ENCODE measurements at places on chromosomes 11 and 22.

GRCh38 chr22:49823289-49824045 lies 4.2 kb downstream of the BRD1 start:
- no peak for DNase-seq

DNA sequence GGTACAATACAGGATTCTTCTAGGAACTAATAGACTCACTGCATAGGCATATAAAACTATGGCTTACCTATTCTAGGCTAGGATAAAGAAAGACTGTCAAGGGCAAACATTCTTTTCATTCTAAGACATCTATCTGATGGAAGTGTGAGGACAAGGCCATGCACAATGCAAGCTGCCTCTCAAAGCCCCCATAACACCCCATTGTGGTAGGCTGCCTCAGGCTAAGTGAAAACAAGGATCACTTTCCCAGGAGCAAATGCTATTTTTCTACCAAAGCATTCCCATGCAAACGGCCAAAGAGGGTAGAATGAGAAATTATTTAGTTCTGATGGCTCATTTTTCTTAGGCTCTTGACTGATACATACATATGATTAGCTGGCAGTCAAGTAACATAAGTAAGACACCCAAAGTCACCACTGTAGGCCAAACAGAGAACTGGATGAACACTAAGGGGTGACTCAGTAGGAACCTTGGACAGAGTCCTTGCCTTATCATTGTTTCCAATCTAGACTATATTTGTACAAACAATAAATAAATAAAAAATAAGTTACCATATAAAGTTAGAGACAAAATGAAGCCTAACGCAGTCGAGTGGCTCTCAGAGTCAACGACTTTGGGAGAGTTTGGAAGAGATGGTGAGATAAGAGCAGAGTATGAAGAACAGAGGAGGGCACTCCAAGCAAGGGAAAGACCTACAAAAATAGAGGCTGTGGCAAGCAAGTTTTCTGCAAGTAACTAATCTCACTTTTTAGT lies 303.6 kb downstream of the SBF2 start:
- no peak for DNase-seq

DNA sequence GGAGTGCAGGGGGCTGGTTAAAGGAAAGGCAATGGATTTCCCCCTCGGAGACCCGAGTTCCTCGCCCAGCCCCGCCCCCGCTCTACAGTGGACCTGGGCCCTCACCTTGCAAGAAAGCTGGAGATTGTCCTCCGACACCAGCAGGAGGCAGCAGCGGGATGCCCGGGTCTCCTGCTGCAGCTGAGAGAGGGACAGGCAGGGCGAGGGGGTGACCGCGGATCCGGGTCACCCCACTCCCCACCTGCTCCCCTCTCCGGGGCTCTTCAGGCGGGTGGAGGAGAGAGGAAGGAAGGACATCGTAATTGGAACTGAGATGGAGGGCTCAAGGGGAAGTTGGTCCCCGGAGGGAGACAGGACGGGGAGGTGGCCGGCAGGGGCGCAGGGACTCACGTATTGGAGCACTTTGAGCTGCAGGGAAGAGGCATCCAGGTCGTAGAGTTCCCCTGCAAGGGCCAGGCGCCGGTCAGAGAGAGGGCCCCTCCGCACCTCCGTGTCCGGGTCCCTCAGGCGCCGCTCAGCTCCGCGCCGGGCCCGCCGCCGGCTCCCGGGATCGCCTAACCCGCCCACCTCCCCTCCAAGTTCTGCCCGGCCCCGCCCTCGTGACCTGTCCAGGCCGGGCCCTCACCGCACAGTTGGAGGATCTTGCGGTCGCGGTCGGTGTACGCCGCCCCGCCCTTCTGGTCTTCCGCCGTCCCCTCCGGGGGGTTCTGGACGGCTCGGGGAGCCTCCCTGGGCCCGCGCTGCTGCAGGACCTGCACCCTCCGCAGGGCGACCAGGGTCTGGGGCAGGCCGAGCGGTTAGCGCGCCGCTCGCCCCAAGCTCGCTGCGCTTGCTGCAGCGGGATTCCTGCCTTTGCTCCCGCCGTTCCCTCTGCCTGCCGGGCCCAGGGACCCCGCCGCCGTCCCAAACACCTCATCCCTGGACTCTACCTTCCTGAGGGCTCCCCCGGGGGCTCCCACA lies 84.1 kb downstream of the PDE2A start:
- DNase-seq, result no peak

GRCh38 chr11:64570341-64570740 lies 20.7 kb upstream of the SLC22A12 start:
- no peak for DNase-seq

GRCh38 chr22:25643232-25644000 lies 78.9 kb downstream of the GRK3 start:
- DNase-seq, result no peak

GRCh38 chr11:18706330-18707243 lies 8.0 kb downstream of the TMEM86A start:
- DNase-seq, result no peak

- DNase-seq, result no peak
These were observed at the start of gene PRAME for GRCh38 chr22:22558972-22559603. TSS of gene PRAME (minus strand) at chr22:22559265. CDS start at chr22:22556832, 2,433 bp downstream.

DNA sequence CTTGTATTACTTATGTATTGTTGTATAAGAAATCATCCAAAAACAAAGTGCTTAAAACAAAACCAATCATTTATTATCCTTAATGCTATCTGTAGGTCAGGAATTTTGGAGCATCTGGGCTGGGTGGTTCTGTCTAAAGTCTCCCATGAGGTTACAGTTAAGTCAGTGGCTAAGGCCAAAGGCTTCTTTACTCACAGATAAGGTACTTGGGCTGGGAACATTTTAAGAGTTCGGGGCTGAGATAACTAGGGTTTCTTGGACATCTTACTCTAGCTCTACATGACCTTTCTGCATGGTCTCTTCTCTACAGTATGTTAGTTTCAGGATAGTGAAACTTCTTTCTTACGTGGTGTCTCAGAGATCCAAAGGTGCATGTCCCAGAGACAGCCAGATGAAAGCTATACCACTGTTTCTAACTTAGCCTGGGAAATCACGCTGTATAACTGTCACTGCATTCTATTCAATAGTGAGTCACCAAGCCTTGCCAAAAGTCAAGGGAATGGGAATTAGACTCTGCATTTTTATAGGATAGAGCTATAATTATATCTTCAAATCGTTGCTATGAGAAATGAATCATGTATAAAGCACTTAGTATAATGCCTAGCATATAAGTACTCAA lies 29.6 kb downstream of the SOX6 start:
- DNase-seq, result no peak

DNA sequence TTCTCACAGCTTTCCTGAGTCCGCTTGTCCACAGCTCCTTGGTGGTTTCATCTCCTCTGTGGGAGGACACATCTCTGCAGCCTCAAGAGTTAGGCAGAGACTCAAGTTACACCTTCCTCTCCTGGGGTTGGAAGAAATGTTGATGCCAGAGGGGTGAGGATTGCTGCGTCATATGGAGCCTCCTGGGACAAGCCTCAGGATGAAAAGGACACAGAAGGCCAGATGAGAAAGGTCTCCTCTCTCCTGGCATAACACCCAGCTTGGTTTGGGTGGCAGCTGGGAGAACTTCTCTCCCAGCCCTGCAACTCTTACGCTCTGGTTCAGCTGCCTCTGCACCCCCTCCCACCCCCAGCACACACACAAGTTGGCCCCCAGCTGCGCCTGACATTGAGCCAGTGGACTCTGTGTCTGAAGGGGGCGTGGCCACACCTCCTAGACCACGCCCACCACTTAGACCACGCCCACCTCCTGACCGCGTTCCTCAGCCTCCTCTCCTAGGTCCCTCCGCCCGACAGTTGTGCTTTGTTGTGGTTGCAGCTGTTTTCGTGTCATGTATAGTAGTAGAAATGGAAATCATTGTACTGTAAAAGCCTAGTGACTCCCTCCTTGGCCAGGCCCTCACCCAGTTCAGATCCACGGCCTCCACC lies 11.7 kb downstream of the RASD2 start:
- DNase-seq, result peak; percentile 38

- no peak for DNase-seq
These were observed 261.2 kb downstream of the CADM1 start for GRCh38 chr11:115242982-115243381.

- DNase-seq, result no peak
These were observed 15.7 kb downstream of the LGR4 start for GRCh38 chr11:27456795-27457329.

- no peak for DNase-seq
These were observed 54.2 kb upstream of the CYP2D6 start for GRCh38 chr22:42184852-42185251.

DNA sequence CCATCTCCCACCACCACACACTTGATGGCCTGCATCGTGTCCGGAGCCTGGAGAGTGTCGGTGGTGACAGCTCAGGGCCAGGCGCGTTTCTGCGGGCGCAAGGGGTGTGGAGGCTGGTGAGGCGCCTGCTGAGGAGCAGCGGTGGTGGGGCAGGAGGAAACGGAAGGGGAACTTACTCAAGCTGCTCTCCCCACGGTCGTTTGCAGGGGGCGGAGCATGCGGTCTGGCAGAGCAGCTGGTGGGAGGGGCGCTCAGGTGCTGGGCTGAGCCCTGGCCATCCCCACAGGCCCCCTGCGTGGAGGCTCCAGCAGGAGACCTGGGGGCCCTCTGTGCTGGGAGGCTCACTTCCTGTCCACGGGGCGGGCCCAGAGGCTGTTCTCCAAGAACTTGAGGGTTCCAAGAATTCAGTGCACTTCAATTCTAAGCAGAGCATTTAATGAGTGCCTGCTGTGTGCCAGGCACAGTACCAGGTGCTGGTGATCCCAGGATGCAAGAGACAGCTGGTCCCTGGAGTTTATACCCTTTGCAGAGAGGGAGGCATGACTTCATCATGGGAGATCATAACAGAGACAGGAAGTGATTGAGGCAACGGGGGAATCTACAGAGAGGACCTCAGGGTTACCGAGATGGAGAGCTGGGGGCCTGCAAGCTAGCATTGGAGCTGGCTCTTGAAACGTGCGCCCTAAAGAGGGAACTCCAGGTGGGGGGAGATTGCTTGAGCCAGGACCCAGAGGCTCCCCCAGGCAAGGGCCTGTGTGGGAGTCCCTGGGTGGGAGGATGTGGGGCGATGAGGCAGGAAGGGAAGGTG lies at the start of gene RAC2:
Gene RAC2 (minus strand): TSS at position 156 of the 808 bp plus-strand sequence. CDS start 121 bp downstream, at position 35.
- DNase-seq, result no peak

GRCh38 chr11:118524757-118525470 lies 2.4 kb upstream of the TTC36 start:
- DNase-seq, result no peak

GRCh38 chr11:120034176-120034875 lies 103.6 kb downstream of the TRIM29 start:
- DNase-seq, result no peak

- peak; percentile 79 for DNase-seq
These were observed 12.7 kb upstream of the ARHGEF17 start for GRCh38 chr11:73295241-73295995.

DNA sequence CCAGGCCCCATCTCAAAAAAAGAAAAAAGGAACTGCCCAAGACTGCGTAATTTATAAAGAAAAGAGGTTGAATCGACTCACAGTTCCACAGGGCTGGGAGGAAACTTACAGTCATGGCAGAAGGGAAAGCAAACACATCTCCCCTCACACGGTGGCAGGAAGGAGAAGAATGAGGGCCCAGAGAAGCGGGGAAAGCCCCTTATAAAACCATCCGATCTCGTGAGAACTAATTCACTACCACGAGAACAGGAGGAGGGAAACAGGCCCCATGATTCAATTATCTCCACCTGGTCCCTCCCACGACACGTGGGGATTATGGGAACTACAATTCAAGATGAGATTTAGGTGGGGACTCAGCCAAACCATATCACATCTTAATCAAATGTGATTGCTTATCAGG lies 82.2 kb downstream of the BUD13 start:
- DNase-seq, result no peak

GRCh38 chr22:44019846-44020245 lies 4.3 kb upstream of the PARVB start:
- DNase-seq, result no peak
